ENCODE measurements at places on chromosomes 11 and 22. TPM values are rescaled to one million over a fixed set of nuclear protein-coding genes. Genes with fewer than 3 reads are reported as not detected.

GRCh38 chr11:121048464-121049233 is 24.7 kb downstream of the TBCEL start:
- peaks cover 36% of the 10 kb centered on the region for H3K36me3 ChIP-seq
- H3K27ac ChIP-seq: no peak overlapping the region

- H3K27ac ChIP-seq: peak overlapping the region; percentile 96
- no peaks in the 10 kb centered on the region for H3K27me3 ChIP-seq
- peaks cover 35% of the 10 kb centered on the region for H3K4me1 ChIP-seq
- H3K36me3 ChIP-seq: no peaks in the 10 kb centered on the region
- peak overlapping the region; percentile 54 for H3K4me3 ChIP-seq
These were observed 147.6 kb downstream of the FBXO7 start for GRCh38 chr22:32622004-32622743.

DNA sequence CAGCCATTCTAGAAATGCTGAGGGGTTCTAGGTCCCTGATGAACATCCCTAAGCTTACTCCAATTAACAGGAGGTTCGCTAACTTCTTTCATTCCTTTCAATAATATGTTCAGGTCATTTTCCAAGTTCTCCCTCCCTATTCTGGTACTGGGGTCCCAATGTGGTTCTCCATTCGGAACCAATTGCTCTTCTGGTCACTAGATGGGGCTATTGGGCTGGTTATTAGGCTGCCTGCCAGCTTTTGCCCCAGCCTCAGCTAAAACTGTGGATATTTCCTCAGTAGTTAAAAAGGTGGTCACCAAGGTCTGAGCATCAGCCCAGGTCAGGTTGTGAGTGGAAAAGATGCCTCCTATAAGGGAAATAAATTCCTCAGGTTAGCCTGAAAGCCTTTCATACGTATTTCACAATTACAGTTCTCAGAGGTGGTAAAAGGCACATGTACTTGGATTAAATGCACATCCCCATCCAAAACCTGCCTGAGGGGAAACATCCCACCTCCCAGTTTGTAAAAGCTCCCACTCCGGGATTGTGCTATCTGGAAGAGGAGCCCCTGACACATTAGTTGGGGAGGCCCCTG is 161.1 kb upstream of the CCDC179 start:
- H3K27me3 ChIP-seq: no peaks in the 10 kb centered on the region
- H3K4me1 ChIP-seq: no peaks in the 10 kb centered on the region
- no peak overlapping the region for H3K27ac ChIP-seq
- no peak overlapping the region for H3K4me3 ChIP-seq
- DNase-seq: peak; percentile 57

DNA sequence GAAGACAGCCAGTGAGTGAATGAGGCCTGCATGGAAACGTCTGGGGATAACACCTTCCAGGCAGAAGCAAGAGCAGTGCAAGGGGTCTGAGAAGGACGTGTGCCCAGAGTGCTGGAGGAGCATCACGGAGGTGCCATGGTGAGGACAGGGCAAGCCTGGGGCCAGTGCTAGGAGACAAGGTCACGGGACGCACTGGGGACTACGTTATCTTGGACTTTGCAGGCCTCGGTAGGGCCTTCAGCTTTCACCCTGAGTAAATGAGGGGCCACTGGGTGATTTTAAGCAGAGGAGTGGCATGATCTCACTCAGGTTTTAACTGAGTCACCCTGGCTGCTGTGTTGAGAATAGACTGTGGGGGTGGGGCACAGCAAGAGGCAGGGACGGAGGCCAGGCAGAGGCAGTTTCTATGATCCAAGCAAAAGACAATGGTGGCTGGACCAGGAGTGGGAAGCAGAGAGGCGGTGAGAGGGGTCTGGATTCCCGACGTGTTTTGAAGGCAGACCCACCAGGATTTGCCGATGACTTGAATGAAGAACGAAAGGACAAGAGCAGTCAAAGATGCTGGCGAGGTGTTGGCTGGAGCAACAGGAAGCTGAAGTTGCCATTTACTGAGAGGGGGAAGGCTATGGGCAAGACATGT is 102.7 kb upstream of the PARVA start:
- H3K27ac ChIP-seq: no peak overlapping the region
- H3K4me3 ChIP-seq: no peak overlapping the region
- H3K36me3 ChIP-seq: no peaks in the 10 kb centered on the region
- no peaks in the 10 kb centered on the region for H3K27me3 ChIP-seq
- peaks cover 15% of the 10 kb centered on the region for H3K4me1 ChIP-seq
- DNase-seq: peak; percentile 54

- H3K27me3 ChIP-seq: no peaks in the 10 kb centered on the region
- peak; percentile 60 for DNase-seq
- peak overlapping the region; percentile 48 for H3K4me3 ChIP-seq
- H3K36me3 ChIP-seq: no peaks in the 10 kb centered on the region
These were observed 33.3 kb downstream of the RBFOX2 start for GRCh38 chr22:35995348-35995747.

DNA sequence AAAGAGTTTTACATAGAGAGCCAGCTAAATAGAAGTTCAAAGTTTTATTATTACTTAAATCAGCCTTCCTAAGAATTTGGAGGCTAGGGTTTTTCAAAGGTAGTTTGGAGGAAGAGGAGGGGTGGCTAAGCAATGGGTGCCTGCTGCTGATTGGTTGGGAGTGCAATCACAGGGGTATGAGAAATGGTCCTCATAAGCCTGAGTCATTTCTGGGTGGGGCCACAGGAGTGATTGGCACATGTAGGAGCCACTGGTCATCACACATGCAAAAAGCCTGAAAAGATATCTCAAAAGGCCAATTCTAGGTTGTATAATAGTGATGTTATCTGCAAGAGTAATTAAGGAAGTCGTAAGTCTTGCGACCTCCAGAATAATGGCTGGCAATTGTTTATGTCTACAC is 12.9 kb downstream of the OR51L1 start:
- no peaks in the 10 kb centered on the region for H3K4me1 ChIP-seq
- H3K27me3 ChIP-seq: peaks cover 3% of the 10 kb centered on the region
- peak; percentile 8 for DNase-seq

- no peaks in the 10 kb centered on the region for H3K4me1 ChIP-seq
- H3K4me3 ChIP-seq: no peak overlapping the region
- no peak for DNase-seq
- H3K27ac ChIP-seq: no peak overlapping the region
These were observed 1.4 kb upstream of the SOX6 start for GRCh38 chr11:16357775-16358174.

DNA sequence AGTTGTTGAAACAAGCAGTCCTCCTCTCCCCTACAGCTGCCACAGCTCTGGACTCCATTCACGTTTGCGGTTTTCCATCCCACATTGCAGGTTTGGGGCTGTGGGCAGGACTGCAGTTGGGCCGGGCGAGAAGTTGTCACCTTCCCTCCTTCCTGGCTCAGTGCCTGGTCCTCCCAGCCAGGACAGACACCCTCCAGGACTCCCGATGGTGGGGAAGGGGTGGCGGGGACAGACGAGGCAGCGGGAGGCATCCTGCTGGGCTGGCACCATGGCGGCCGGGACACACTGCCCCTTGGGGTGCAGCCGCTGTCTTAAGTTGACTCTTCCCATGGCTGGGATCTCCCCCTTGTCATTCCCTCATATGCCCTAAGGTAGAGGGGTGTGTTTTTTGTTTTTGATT is 615.2 kb downstream of the BRD1 start:
- no peaks in the 10 kb centered on the region for H3K27me3 ChIP-seq
- no peak overlapping the region for H3K4me3 ChIP-seq
- DNase-seq: no peak
- H3K27ac ChIP-seq: no peak overlapping the region
- no peaks in the 10 kb centered on the region for H3K36me3 ChIP-seq

DNA sequence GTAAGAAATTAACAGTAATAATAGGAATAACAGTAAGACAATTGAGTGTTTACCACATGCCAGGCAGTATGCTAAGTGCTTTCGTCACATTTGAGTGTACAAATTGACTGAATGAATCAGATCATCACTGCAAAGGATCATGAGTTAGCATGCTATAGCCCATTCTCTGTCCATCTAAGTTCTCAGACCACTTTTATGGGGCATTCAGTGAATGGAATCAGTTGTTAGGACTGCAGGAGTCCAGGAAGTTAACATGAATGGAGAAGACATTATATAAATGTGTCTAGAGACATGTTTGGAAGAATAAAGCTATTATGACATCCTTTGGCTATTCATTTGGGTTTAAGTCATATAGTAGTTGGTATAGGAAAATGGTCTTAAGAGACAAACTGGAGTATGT is 59.9 kb downstream of the NCAM1 start:
- no peak for DNase-seq
- H3K27ac ChIP-seq: no peak overlapping the region
- H3K27me3 ChIP-seq: no peaks in the 10 kb centered on the region
- peaks cover 16% of the 10 kb centered on the region for H3K4me1 ChIP-seq

- no peak overlapping the region for H3K4me3 ChIP-seq
- no peaks in the 10 kb centered on the region for H3K36me3 ChIP-seq
These were observed 623.6 kb downstream of the BRD1 start for GRCh38 chr22:49203859-49204598.

DNA sequence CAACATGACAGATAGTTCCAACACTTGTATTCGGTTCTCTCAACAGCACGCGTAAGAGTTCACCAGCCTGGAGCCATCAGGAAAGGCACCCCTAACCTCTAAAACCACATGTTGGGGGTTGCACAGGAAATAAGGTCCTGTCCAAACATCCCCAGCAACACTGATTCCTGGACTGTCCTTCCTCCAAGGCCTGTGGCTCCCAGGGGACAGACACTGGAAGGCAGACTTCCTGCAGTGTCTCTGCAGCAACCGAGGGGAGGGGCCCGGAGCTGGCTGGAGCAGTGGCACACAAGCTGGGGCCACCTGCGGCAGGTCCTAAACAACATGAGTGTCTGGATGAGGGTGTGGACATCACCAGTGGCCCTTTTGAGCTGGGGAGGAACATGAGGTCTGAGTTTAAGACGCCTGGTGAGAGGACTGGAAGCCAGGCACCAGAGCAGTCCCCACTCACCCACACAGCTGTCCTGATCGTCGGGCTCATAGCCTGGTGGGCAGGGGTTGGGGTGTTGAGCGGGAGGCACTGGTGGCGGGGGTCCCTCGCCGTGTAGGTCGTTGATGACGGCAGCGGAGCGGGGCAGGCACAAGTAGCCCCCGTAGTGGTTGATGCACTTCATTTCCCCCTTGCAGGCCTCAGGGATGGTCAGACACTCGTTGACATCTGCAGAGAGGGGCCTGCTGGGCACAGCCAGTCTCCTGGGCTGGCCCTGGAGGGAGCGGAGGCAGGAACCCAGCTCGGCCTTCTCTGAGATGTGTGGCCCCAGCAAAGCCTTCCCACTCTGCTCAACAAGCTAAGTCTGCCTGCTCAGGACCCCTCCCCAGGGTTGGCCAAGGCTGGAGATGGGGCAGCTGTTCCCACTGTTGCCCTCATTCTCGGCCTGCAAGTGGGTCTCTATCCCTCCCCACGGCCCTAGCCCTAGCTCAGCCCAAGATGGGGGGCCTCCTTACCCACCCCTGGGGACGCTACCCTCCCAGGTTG is 1.6 kb downstream of the EFEMP2 start:
- peaks cover 25% of the 10 kb centered on the region for H3K36me3 ChIP-seq
- DNase-seq: no peak
- H3K27ac ChIP-seq: peak overlapping the region; percentile 74
- no peaks in the 10 kb centered on the region for H3K27me3 ChIP-seq

DNA sequence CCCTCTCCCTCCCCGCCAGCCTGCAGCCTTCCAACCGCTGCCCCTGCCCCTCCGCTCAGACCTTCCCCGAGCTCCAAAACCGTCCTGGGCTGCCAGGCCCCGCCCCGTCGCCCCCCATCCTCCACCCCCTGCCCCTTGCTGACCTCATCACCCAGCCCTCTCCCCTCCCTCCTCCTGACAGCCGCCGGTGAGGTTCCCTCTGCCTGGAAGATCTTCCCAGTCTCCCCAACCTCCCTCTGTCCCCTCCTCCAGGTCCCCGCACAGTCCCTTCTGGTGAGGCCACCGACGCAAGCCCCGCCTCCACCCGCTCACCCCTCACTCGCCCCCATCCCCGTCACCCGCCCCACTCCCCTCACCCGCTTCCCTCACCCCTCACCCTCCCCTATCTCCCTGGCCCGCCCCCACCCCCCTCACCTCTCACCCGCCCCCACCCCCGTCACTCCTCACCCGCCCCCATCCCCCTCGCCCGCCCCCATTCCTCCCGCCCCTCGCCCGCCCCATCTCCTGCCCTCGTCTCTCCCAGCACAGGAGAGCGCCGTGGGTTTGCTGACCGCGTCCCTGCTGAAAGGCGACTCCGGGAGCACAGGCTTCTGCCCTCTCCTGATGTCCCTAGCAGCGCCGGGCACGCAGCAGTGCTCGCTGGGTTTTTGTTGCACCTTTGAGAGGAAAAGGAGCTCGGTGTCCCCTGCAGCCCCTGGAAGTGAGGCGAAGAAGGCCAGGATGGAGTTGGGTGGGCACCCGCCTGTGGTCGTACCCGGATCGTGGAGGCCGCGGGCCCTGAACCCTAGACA is 16.4 kb upstream of the UPK3A start:
- peak; percentile 60 for DNase-seq
- no peak overlapping the region for H3K27ac ChIP-seq
- peaks cover 3% of the 10 kb centered on the region for H3K4me1 ChIP-seq
- peak overlapping the region; percentile 84 for H3K4me3 ChIP-seq

CCDC157 gene
- total RNA-seq: 9.2 TPM

MYRF gene
- total RNA-seq: not detected

TMA7B gene
- total RNA-seq: not detected

OR4D11 gene
- total RNA-seq: not detected

KCNJ11 gene
- not detected for total RNA-seq

RASD2 gene
- total RNA-seq: 3.7 TPM

SYT12 gene
- total RNA-seq: 2.8 TPM

C11orf52 gene
- 3.5 TPM for total RNA-seq

Data from GM23248 (cell line).